ENCODE measurements at places on chromosomes 7 and 10. TPM values are rescaled to one million over a fixed set of nuclear protein-coding genes. Genes with fewer than 3 reads are reported as not detected.

FGF8 gene
- total RNA-seq, result 0.09 TPM

BLNK gene
- total RNA-seq, result not detected

C10orf67 gene
- total RNA-seq, result 0.10 TPM

SGPL1 gene
- 31.9 TPM for total RNA-seq

PRF1 gene
- total RNA-seq, result not detected
